ENCODE measurements at places on chromosomes 16 and 17.

- no peak for DNase-seq
These were observed 32.6 kb downstream of the COPZ2 start for GRCh38 chr17:48004983-48005382.

GRCh38 chr17:21505819-21506815, 130.0 kb downstream of the KCNJ12 start:
- no peak for DNase-seq

- no peak for DNase-seq
These were observed 72.9 kb downstream of the CYTH1 start for GRCh38 chr17:78709119-78709681.

DNA sequence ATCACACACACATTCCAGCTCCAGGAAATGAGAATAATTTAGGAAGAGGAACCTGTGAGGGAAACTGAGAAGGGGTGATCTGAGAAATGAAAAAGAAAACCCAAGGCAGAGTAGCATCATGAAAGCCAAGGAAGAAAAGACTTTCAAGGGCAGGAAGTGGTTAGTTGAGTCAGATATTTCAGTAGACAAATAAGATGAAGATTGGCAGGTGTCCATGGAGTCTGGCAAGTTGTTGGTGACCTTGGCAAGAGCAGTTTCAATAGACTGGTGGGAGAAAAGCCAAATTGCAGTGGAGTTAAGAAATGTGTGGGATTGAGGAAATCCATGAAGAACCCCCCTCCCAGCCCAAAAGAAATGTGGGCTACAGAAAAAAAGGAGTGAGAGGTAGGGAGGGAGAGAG, 10.7 kb downstream of the GNAO1 start:
- DNase-seq: no peak

DNA sequence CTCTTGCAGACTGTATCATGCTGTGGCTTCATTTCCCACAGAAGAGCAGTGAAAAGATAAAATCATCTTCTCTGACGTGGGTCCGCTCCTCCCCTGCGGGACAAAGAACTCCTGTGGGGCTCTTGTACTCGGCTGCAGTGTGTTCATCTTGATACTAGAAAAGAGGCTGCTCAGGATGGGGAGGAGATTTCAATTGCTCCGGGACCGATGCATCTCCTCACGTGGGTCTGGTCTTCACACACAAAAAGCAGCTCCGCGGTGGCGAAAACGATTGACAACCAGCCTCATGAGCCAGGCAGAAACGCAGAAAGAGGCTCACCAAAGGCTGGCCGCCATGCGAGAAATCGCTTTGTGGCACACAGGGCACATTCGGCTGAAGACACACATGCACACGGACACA, 14.4 kb upstream of the KCNJ18 start:
- no peak for DNase-seq

- no peak for DNase-seq
These were observed 34.1 kb downstream of the WDR45B start for GRCh38 chr17:82614095-82614631.

DNA sequence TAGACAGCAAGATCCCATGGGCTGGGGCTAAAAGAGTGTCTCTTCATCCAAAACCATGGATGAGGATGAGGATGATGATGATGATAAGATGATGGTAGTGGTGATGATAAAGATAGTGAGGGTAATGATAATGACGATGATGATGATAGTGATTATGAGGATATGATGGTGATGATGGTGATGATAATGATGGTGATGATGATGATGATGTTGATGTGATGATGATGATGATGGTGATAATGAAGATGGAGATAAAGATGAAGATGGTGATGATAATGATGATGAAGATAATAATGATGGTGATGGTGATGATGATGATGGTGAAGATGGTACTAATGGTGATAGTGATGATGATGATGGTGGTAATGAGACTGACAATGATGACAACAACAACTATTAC, 299.5 kb downstream of the NPIPA8 start:
- DNase-seq: no peak

DNA sequence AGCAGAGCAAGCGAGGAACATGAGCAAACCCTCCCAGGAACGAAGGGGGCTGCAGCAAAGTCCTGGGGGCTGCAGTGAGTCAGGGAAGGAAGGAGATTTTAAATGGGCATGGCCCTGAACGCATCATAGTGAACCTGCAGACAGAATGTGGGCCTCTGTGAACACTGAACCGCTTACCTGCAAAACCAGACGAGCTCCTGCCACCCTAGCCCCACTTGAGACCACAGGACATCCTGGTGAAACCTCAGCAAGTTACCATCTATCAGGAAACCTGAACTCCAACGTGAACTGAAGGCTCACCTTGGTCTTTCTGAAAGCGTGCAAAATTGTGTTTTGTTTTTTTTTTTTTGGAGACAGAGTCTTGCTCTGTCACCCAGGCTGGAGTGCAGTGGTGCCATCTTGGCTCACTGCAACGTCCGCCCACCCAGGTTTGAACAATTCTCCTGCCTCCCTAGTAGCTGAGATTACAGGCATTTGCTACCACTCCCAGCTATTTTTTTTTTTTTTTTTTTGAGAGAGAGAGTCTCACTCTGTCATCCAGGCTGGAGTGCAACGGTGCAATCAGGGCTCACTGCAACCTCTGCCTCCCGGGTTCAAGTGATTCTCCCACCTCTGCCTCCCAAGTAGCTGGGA, 30.8 kb downstream of the FANCA start:
- peak; percentile 12 for DNase-seq

GRCh38 chr16:12191102-12191501, 214.6 kb downstream of the SNX29 start:
- DNase-seq: no peak

DNA sequence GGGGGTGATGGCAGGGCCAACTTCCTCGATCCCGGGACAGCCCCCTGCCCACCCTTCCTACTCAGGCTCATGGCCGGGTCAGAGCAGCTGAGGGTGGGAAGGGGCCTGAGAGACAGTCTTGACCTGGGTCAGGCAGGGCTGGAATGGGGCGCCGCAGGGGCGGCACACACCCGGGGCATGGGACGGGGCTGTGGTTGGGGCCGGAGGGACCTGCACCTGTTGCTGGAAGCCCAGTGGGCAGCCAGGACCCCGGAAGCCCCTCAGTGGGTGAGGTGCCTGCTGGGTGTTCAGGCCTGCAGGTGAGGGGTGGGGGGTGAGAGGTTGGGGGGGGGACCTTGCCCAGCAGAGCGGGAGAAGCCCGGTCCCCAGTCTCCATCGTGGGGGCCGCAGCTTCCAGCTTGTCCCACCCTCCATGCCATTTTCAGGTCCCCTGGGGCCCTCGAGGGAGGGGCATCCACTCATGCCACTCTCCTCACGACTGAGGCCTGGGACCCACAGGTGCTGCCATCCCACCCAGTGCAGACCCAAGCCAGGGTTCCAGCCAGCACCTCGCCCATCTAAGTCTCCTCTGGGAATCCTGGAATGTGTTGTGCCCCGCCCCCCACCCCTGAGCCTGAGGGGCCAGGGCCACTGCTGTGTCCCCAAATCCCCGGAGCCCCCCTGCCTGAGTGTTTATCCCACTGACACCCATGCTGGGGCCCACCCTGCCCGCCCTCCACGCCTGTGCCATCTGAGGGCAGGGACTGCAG, 43.4 kb upstream of the ACSF3 start:
- no peak for DNase-seq

GRCh38 chr17:49387498-49388289, 25.6 kb upstream of the ZNF652 start:
- no peak for DNase-seq

DNA sequence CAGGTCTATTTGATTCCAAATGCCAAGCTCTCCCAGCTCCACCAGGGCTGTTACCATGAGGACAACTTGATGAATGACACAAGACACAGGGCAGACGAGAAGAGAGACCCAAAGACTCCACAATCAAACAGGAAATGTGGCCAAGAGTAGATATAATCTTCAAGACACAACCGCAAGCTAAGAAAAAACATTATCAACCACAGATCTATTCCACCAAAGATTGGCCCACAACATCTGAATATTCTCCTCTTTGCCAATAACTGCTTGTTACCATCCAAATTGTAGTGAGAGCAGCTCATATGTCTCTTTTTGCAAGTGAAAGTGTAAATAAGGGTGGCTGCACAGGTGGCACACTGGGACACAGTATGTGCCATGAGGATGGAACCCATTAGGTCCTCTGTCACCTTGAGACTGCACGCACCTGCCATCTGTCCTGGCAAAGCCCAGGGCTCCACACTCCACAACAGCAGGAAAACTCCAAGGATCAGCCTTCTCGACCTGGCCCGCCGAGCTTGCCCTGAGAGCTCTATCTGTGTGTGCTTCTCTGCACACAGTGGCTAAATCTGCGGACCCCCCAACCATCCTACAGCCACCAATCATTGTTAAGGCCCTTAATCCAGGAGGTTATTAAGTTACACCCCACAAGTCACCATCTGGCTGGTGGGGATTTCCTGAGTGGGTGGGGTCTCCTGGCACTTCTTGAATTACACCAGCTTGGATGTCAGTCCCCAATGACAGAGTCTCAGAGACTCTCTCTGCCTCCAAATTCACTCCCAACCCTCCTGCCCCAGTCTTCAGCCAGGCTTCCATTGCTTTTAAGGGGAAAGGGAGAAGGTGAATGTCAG, 50.5 kb downstream of the DYNLRB2 start:
- no peak for DNase-seq

GRCh38 chr17:75430159-75430974, 24.9 kb upstream of the GRB2 start:
- peak; percentile 20 for DNase-seq

- DNase-seq: no peak
These were observed 62.6 kb downstream of the PRKCA start for GRCh38 chr17:66364990-66365490.

DNA sequence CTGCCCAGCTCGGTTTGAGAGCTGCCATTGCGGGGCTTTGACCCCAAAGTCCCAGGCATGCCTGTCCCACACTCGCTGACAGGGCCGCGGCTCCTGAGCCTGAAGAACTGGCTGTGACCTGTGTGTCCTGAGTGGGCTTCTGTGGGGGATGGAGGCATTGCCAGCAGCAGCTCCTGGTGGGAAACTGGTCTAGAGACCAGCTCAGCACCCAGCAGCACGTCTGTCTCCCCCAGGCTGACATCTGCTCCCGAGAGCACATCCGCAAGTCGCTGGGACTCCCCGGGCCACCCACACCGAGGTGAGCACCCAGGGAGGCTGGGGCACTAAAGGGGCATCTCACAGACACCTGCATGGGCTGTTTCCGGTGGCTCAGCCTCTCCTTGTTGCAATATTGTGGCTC, 13.4 kb downstream of the ENDOV start:
- DNase-seq: no peak

- DNase-seq: no peak
These were observed 120.9 kb upstream of the SMURF2 start for GRCh38 chr17:64783031-64783461.

- peak; percentile 19 for DNase-seq
These were observed 97.2 kb downstream of the ZNF18 start for GRCh38 chr17:11900041-11900476.

DNA sequence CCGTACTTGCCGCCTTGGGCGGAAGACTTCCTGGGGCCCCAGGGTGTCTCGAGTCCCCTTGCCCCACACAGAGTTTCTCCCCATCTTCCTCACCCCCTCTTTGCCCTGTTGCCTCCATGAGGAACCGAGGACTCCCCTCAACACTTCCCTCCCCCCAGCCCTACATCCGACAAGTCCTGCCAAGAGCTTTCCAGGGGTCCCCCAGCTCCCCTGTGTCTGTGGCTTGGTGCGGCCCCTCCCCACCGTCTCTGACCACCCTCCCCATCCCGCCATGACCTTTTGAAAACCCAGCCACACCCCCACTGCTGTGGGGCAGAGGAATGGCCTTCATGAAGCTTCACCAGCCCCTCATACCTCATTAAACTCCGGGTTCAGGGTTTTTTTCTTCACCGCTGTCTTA, 11.4 kb downstream of the SCGB1C2 start:
- DNase-seq: no peak

DNA sequence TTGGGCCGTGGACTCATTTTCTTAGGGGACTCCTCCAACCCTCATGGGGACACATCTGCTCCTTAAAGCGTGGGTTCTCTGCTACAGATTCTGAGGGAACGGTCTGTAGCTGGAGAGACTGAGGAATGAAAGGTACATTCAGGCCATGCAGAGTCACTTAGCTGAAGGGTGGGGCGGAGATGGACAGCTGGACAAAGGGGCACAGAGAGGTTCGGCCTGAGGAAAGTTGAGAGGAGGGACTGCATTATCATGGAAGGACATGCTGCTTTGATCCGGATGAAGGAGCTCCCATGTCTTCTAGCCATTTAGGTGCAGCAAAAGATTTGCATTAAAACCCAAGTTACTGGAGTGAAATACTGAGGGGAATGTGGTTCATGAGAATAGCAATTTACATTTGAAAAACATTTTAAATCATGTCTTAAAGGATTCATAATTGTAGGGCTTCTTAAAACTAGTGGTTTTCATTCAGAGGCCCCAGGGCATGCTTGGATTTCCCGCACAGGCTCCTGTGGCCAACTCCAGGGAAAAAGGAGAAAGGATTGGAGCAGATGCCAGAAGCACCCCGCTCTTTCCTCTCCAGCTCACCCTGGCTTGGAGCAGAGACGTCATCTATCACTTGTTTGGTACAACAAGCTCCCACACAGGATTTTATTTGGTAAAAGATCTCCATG, 54.2 kb downstream of the CDRT4 start:
- no peak for DNase-seq

DNA sequence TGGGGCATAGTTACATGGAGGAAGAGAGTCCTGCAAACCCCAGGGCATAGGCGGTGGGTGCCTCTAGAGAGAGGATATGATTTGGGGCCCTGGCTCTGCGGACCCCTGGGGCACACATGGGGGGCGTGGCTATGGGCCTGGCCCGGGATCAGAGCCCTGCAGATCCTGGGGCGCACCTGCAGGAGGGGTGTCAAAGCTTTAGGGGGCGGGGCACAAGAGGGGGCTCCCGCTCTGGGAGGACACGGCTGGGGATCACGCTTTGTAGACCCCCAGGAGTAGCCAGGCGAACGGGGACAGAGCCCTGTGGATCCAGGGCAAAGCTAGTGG, 497 bp downstream of the BCL7C start:
- no peak for DNase-seq

- DNase-seq: no peak
These were observed 14.0 kb downstream of the RPGRIP1L start for GRCh38 chr16:53689636-53690035.

- DNase-seq: no peak
These were observed 31.3 kb downstream of the PHLPP2 start for GRCh38 chr16:71693164-71693563.

- DNase-seq: peak; percentile 92
These were observed 29.7 kb downstream of the RAI1 start for GRCh38 chr17:17710728-17711541.

DNA sequence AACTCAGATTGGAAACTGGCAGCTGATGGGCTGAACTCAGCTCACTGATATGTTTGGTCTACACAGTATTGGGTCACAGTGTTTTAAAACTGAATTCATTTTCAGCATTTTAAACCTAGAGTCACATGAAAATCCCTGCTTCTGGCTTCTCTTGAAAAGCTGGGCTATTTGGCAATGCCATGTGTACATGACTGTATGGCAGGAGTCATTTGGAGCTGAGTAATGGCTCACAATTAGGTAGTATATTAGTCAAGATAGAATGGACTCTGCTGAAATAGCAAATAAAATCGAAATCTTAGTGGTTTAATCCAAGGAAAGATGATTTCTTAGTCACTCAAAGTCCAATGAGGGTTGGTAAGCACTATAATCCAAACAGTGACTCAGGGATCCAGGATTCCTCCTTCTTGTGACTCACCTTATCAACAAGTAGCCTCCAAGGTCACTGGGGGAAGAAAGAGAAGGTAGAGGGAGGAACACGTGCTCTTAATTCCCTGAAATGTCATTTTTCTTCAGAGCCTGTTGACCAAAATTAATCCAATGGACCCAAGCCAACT, 13.9 kb upstream of the PMP22 start:
- DNase-seq: no peak

Measured in mucosa of gallbladder (tissue), 1 donor.